ENCODE measurements at places on chromosomes 1 and 21.

GRCh38 chr1:15320267-15320666, 73.2 kb downstream of the FHAD1 start:
- DNase-seq, result no peak

- DNase-seq, result peak; percentile 55
Measured at GRCh38 chr1:161367684-161368400, at the start of gene CFAP126. CFAP126 (minus strand) TSS chr1:161367876; CDS start chr1:161367868, 8 bp downstream.

DNA sequence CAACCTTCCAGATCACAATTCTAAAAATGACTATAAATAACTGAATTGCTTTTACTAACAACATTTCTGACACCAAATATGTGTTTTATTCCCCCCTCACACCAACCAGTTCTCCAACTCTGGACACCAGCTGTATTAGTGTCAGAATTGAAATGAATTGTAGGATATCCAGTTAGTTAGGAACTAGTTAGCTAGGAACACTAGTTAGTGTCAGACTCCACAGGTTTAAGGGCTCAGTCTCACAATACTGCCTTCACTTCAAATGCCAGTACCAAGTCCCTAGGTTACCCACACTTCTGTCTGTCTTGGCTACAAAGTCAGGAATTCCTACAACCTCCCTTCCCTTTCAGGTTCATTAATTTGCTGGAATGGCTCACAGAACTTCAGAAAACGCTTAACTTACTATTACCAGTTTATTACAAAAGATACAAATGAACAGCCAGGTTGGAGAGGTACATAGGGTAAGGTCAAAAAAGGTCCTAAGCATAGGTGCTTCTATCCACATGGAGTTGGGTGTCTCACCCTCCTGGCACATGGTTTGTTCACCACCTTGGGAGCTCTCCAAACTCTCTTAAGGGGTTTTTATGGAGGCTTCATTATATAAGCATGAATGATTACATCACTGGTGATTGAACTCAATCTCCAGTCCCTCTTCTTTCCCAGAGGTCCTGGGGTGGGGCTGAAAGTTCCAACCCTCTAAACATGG, 4.2 kb downstream of the STXBP3 start:
- no peak for DNase-seq

- peak; percentile 5 for DNase-seq
Measured at GRCh38 chr1:65068202-65069010, 79.6 kb upstream of the AK4 start.

DNA sequence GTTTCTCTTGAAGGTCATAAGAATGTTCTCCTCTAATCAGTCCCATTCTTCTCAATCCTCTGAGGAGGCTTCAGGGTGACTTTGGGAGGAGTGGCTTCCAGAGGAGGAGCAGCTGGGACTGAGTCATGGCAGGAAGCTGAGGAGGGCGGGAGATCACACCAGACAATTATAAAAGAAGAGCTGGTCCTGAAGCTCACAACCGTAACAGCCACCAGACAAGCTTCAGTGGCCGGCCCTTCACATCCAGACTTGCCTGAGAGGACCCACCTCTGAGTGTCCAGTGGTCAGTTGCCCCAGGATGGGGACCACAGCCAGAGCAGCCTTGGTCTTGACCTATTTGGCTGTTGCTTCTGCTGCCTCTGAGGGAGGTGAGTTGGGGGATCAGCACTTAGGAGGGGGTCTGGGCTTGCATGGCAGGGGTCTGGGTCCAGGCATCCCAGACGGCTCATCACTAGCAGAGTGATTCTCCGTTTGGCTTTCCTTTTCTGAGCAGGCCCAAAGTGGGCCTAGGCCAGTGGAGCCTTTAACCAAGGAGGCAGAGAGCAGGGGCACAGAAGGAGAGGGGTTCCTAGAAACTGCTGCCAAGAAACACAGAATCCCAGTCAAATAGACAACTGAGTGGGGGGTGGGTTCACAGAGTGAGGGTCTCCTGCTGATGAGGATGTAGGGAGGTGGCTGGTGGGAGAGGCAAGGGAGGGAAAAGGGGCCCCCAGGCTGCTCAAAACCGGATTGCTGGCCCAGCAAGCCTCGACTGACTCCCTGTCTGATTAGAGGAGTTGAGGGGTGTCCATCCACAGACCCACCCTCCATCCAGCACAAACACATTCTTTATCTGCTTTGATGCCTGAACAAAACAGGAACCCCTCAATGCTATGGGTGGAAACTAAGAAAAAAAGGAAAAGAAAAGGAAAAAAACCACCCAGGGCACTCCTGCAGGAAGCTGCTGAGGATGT, at the start of gene ECM1:
Gene ECM1 (plus strand): TSS at position 198 of the 953 bp plus-strand sequence. CDS start 101 bp downstream, at position 299.
- DNase-seq, result peak; percentile 77

GRCh38 chr1:6507037-6507428, 15.6 kb upstream of the PLEKHG5 start:
- no peak for DNase-seq

GRCh38 chr1:151976858-151977257, 16.8 kb downstream of the S100A10 start:
- DNase-seq, result peak; percentile 64

DNA sequence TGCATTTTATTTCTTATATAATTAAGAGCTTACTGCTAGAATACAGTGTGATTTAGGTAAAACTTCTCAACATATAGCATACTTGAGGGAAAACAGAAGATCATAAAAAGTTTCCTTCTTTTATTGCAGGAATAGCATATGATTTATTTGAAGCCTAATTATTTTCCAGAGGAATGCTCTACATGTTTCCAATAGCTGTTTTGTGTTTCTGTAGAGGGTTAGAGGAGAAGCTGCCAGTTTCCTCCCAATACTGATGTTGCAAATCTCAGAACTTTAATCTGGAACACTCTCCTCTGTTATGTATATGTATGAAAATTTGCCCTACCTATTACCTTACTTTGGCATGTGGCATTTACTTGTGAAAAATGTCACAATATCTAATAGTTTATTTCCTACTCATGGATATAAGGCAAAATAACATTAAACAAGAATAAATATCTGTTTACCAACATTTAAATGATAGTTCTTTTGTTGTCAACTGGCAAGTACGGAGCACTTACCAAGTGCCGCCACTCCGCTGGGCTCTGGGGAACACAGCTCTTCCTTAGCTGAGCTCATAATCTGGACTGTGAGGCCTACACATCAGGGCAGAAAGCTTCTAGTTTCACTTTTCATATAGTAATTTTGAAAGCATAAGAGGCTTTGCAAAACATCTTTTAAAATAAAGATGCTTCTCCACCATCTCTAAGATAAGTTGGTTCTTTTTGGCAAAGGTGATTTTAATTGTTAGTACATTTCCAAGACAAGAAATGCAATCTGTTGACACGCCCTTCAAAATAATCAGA, 239.8 kb upstream of the C1orf105 start:
- DNase-seq, result peak; percentile 61

- no peak for DNase-seq
Measured at GRCh38 chr1:30318864-30319718, 404.3 kb downstream of the MATN1 start.

DNA sequence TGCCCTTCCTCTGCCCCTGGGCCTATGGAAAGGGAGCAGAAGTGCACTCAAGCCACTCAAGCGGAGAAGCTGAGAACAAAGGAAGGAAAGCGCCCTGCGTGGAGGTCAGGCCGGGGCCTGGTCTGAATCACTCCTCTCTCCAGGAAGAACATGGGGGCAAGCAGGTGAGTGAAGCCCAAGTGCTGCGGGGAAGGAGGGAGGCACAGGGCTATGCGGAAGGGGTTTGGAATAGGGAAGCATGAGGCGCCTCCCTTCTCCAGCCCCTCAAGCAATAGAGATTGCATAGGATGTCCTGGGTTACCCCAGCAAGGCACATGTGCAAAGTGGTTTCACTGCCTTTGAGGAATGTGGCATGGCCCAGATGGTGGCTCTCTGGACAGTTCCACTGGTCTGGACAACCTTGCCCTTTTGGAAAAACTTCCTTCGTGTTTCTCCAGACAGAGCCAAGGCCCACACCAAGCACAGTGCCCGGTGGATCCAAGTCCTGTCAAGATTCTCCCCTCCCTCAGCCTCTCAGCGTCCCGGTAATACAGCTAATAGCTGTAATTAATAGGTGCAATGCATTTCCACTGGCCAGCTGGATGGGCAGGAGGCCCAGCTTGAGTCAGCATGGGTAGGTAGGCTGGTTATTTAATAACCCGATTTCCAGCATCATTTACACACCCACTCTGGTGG, 13.7 kb downstream of the BLACAT1 start:
- no peak for DNase-seq

- DNase-seq, result no peak
Measured at GRCh38 chr1:220371324-220371723, 99.1 kb upstream of the RAB3GAP2 start.

GRCh38 chr21:44323591-44323990, 15.6 kb downstream of the CFAP410 start:
- DNase-seq, result no peak

- no peak for DNase-seq
Measured at GRCh38 chr1:57340334-57341070, 83.4 kb downstream of the DAB1 start.

DNA sequence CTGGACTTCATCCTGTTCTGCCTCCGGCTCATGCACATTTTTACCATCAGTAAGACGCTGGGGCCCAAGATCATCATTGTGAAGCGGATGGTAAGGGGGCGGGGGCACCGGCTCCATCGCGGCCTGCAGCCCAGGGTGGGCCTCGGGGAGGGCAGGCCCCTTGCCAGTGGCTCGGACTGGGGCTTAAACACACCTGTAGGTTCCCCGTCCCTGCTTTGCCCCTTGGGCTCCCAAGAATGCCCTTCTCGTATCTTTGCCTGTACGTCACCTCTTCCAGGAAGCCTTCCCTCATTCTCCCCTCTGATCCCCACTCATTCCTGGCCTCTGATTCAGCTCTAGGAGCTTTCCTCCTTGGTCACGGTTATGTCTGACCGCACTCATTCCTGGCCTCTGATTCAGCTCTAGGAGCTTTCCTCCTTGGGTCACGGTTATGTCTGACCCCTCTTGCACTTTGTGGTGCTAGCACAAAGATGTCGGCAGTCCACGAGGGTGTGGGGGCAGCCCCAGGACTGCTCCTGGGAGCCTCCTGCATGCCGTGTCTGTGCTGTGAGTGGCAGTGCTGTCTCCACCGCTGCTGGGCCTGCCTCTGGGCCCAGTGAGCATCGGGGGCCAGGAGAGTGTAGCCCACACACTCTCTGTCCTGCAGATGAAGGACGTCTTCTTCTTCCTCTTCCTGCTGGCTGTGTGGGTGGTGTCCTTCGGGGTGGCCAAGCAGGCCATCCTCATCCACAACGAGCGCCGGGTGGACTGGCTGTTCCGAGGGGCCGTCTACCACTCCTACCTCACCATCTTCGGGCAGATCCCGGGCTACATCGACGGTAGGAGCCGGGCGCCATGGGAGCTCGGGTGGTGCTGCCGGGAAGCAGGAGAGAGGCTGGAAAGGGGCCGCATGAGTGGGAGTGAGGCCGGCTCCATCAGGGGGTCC, 49.1 kb upstream of the LRRC3 start:
- DNase-seq, result no peak

DNA sequence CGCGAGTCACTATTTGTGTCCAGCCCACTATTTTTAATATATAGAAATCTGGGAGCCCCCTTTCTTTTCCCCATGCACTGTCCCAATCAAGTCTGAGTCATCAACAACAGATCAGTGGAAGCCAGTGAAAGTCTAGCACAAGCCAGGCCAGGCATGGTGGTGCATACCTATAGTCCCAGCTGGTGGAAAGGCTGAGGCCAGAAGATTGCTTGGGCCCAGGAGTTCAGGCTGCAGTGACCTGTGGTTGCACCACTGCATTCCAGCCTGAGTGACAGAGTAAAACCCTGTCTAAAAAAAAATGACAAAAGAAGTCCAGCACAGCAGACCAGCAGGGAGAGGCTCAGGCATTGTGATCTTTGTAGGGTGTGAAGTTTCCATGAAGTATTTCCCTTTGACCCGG, 9.0 kb upstream of the RPL5 start:
- peak; percentile 13 for DNase-seq

GRCh38 chr1:89035080-89035479, 12.4 kb upstream of the GBP3 start:
- DNase-seq, result no peak

GRCh38 chr21:29238967-29239290, 59.8 kb upstream of the BACH1 start:
- DNase-seq, result peak; percentile 85

DNA sequence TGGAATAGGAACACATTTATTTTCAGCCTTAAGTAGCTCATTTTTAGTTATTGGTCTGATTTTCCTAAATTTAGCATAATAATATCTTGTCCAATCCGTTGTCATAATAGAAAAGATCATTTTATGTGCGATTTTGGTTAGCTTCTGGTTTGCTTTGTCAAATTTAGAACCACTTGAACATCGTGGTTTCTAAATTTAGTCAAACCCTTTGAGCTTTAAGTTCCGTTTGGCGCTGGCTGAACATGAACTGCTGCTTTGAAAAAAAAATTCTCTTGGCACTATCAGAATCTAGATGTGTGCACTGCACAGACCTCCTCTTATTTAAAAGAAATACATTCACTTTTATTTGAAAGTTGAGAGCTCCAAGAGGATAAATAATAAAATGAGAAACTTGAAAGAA, 370.6 kb downstream of the PTPRC start:
- no peak for DNase-seq

GRCh38 chr1:222554177-222554576, 6.3 kb upstream of the HHIPL2 start:
- DNase-seq, result no peak

Measured in fibroblast of skin of right quadriceps (primary cell).